ACHN (cell line): ENCODE measurements at places on chromosomes 12 and 14.

DNA sequence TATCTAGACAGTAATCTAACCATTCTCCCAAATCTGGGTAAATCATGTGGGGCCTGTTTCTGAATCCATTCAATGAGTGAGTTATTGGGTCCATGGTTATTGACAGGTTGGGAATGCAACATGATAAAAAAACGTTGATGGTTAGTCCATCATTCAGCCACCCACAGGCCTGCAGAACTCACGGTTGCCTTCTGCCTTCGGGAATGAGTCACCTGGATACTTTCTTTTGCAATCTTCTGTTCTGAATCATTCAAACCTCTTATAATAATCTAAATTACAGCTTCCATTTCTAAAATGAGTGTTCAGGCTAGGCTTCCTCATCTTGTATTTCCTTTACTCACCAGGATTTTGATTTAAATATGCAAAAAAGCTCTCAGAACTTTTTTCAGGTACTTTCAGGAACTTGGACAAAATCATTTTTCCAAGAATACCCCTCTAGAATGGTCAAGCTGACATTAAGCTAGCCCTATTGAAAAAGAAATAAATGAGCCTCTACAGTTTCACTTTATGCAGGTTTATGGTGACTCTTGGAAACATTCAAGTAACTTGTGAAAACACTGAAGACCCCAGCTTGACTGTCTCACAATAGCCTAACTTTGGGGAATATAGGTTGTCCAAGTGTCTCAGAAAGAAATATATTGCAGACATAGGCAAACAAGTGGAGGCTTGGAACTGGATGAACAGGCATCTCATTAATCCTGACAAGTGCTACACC lies 94.4 kb downstream of the KCNK10 start:
- DNase-seq: no peak

GRCh38 chr12:95723693-95724384 lies 66.7 kb downstream of the NTN4 start:
- DNase-seq: no peak

- DNase-seq: peak; percentile 33
Measured at GRCh38 chr12:45789025-45789424, 59.5 kb downstream of the ARID2 start.

DNA sequence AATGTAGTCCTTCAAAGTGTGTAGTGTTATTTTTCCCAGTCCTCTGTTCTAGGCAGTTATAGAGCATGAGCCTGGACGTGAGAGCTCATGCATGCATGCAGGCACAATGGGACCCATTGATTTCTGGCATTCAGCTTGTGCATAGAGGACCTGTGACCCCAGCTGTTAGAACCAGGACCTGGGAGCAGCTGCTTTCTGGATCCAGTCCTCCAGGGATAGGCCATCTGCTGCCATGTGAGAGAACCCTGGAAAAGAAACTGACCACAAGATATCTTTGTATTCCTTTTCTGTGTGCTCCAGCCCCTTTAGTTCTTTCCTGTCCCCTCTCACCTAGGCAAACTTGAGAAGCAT lies 76.9 kb downstream of the SUSD6 start:
- no peak for DNase-seq

DNA sequence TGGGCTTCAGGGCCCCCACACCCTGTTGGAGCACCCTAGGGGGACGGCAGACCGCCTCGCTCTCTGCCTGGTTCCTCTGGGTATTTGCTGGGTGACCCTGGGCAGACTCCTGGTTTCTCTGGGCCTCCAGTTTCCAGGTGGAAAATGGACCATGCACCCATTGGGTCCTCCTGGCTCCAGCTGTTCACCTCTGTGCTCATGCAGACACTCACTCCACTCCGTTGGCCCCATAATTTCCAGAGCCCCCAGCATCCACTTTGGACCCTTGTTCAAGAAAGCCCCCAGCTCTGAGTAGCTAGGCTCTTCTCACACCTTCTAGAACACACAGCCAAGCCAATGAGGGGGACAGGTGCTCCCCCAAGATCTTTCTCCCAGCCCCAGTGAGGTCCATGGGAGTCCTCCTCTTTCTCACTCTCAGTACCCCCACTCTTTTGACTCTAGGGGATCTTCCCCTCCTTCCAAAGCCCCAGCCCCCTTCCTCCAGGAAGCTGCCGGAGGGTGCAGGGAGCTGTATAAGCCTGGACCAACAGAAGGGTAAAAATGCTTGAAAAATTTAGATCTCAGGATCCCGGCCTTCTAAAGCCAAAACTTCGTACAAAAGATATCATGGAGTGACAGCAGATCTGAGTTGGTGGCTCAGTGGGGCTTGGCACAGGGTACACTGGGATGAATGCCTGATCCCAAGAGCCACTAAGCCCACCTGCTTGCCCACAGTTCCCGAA lies 174.8 kb upstream of the RTL1 start:
- no peak for DNase-seq

- DNase-seq: no peak
Measured at GRCh38 chr14:92644171-92644969, 104.1 kb downstream of the LGMN start.

GRCh38 chr12:98418357-98419075 lies 96.9 kb upstream of the TMPO start:
- DNase-seq: peak; percentile 99

DNA sequence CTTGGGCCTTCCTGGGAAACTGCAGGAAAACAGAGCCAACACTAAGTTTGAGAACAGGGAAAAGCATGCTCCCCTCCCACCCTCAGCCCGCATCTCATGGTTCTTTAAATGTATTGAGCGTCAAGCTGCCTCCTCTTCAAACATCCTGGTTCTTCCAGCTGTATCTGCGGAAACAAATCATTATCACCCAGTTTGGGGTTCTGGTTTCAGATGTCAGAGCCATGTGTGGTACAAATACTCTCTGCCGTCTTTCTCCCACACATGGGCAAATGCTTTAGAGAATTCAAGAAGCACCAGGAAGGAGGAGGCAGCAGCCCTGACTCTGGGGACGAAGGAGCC lies 29.1 kb downstream of the JDP2 start:
- no peak for DNase-seq

GRCh38 chr12:123972457-123973401 lies at the start of the genes CCDC92 and ZNF664:
Gene CCDC92, minus strand, starts transcription at chr12:123972831. Its CDS starts 28,526 bp downstream, at chr12:123944305.
Gene ZNF664, plus strand, starts transcription at chr12:123973215. Its CDS starts 38,930 bp downstream, at chr12:124012145.
- DNase-seq: peak; percentile 98

GRCh38 chr12:68623984-68624383 lies 13.3 kb downstream of the RAP1B start:
- DNase-seq: peak; percentile 35

DNA sequence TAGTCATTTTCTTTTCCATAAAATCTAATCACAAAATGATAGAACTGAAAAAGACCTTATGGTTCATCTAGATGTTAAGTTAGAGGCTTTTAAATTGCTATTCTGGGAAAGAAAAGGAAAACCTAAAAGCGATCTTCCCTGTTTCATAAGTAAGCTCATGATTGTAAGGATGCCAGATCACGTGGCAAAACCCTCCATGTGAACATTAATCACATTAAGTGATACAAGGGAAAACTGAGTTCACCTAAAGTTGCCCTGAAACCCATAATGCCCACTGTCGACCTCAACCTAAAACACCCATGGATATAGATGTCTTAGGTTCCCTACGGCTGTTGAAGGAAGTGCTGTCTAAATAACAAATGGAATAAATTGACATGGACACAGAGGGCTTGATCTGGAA lies 3.0 kb upstream of the STXBP6 start:
- DNase-seq: no peak

DNA sequence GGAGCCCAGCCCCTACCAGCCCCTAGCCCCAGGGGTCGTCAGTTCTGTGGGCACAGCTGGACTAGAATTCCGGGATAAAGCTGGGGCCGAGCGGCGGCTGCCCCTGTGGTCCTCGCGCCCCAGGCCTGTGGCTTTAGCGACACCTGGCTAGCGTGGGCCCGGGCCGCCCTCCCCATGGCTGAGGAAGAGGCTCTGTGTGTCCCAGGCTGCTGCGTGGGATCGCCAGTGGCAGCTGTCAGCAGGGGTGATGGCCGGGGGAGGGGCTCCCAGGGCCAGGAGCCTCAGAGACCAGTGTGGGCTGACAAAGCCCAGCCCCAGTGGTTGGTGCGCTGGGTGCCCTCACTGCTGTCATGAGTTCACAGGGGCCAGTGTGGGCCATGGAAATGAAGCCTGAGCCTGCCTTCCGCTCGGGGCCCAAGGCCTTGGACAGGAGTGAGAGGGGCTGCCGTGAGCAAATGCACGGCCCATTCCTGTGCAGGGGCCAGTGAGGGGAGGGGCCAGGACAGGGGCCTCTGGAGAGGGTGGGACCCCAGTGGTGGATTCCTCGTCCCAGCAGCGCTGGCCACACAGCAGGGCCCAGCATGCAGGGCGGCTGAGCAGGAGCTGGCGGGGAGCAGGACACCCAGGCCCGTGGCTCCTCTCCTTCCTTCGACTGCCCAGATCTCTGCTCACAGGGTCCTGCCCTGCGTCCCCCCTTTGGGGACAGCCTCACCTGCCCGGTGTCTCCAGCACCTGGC lies 11.4 kb downstream of the FBRSL1 start:
- no peak for DNase-seq

- no peak for DNase-seq
Measured at GRCh38 chr12:86349196-86349595, 93.0 kb upstream of the MGAT4C start.

DNA sequence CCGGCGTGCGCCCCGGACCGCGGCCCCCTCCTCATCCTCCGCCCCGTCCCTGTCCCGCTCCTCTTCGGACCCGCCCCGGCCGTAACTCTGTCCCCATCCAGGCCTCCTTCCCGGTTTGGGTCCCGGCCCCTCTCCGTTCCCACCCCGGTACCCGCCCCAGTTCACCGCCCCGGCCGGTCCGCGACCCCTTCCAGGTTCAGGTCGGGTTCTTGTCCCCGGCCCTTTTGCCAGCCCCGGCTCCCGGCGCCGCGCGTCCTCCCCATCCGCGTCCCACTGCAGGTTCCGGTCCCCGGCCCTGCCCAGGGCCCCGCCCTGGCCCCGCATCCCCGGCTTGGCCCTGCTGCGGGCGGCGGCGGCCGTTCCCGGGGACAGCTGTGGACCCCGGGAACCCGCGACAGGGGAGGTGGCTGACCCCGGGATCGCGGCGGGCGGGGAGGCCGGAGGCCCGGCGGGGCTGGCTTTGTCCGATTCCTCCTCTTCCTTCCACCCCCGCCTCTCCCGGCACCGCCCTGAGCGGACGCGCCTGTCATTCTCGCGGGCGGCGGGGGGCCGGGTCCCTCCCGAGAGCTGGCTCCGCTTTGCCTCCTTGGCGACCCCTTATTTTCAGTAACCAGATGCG lies 601 bp downstream of the KLC1 start:
- peak; percentile 12 for DNase-seq

GRCh38 chr14:105363847-105364708 lies 34.3 kb upstream of the TEX22 start:
- peak; percentile 19 for DNase-seq

GRCh38 chr12:128861226-128862016 lies 8.1 kb downstream of the GLT1D1 start:
- no peak for DNase-seq

DNA sequence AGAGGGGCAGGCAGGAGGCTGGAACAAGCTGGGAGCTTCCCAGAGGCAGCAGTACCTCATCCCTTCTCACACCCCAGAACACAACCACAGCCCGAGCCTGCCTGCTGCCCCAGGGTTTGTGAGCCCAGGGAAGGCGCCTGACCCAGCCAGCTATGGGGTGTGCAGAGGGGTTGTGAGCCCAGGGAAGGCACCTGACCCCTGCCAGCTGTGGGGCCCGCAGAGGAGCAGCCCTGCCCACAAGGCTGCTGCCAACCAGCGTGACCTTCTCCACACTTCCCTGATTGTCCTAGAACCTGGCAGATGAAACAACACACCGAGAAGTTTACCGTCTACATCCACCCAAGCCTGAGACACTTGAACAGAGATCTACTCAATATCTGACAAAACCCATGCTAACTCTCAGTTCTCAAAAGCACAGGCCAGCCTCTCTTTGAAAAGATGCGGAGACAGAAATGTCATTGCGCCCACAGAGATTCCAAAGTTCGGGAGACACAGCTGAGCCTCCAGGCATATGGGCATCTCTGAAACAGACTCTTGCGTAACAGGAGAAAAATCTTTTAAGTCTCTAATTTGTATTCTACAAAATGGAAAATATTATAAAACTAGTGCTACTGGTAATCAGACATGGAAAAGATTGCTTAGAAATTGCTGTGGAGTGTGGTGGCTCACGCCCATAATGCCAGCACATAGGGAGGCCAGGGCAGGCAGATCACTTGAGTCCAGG lies 47.3 kb downstream of the SFSWAP start:
- DNase-seq: no peak

DNA sequence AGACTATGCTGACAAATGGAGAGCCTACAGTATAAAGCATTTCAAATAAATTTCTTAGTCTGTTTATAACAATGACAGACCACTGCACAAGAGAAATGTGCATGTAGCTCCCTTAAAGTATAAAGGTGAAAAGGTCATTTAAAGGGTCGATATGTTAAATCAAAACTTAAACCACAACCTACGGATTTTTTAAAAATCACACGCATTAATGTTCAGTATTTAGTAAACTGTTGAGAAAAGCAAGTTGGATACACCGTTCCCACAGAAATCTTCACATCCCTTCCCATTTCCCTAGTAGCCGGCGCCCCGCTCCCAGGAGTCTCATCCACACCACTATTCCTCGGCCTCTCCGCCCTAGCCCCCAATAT lies 614 bp downstream of the FKBP3 start:
- DNase-seq: no peak

DNA sequence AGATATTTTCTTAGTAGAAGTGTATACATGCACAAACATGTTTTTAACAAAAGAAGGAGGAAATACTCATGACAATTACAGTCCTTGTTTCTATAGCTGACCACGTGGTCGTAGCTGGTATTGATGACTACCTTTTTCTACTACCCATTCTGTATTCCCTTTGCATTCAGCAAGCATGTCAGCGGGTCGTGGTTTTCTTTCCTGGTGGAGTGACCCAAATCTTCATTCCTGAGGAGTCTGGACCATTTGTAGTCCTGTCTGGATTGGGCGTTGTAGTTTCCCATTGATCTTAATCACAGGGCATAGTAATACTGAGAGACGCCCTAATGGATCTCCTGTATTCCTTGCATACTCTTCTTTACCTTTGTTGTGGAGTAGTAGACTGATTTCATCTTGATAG lies 472.1 kb upstream of the RGS6 start:
- no peak for DNase-seq

DNA sequence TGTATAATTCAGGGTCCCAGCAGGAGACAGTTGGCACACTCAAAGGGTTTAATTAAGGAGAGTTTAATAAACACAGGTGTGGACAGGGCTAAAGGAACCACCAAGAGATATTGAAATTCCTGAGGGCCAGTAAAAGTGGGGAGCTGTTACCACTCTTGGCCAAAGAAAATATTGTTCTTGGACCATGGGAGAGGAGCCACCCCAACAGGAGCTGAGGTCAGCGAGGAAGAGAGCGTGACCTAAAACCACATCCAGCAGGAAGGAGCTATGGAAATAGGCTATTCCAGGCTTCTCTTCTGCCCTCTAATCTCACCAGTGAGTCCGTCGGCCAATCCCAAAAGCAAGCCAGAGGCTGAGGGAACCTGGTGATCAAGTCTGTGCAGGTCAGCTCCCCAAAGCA lies 390.8 kb downstream of the MED13L start:
- no peak for DNase-seq

DNA sequence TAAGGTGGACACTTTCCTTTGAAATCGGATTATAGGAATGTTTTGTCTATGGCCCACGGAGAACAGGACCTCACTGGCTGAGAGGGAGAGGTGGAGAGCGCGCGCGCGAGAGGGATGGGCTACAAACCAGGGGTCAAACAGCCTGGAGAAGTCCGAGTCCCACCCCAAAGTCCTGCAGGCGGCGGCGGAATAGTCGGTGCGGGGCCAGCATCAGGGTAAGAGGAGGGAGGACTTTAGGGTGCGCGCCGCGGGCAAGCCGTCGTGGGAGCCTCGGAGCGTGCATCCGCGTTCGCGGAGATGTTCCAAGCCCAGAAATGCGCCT lies 3.3 kb upstream of the HOXC8 start:
- no peak for DNase-seq
